CD4-positive, alpha-beta T cell treated with Interleukin-17A for 4 hours (primary cell): ENCODE measurements at places on chromosomes 13 and 19.
A peak's percentile ranks its signal among the peaks of the same experiment; 100 is the strongest.

DNA sequence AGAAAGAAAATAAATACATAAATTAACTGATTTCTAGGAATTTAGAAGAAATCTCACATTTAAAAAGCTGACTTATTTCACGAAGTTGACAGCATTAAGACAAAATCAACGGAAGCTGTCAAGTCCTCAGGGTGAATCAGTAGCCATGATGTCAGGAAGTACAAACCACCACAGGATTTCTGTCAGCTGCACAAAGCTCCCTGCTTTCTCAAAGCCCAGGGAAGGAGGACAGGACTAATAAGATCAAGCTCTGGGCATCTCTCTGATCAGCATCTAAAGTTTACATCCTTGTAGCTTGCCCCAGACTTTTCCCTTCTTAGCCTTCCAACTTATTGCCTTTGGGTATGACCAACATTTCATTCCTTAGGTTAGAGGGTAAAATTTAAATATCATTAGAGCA lies 9.4 kb downstream of the DCT start:
- no peak for DNase-seq

DNA sequence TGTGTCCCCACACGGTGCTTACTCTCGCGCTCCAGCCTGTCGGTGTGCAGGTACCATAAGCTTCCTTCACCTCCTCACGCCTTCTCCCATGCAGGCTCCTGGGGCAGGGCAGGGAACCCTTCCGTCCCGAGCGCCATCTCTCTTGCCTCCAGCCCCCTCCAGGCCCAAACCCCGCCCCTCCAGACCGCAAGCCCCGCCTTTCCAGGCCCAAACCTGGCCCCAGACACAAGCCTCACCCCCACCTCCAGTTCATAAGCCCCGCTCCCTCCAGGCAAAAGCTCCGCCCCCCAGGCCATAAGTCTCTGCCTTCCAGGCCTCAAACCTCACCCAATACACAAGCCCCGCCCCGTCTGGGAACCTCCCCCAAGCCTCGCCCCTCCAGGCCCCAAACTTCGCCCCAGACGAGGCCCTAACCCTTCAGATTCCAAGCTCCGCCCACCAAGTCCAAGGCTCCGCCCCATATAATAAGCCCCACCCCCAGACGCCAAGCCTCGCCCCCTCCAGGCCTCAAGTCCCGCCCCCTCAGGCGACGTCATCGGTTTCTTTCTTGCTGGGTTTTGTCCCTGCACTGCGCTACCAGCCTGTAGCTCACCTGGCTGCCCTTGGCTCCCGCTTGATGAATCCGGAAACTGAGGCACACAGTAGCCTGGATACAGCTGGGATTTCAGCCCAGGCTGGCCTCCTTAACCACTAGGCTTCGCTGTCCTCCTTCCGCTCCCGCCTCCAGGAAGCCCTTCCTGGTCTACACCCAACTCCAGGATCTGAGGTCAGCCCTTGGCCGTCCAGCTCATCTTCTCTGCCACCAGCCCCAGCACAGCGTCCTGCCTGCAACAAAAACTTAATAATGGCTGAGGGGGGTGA lies 16.1 kb downstream of the MKNK2 start:
- DNase-seq, result peak; percentile 53

DNA sequence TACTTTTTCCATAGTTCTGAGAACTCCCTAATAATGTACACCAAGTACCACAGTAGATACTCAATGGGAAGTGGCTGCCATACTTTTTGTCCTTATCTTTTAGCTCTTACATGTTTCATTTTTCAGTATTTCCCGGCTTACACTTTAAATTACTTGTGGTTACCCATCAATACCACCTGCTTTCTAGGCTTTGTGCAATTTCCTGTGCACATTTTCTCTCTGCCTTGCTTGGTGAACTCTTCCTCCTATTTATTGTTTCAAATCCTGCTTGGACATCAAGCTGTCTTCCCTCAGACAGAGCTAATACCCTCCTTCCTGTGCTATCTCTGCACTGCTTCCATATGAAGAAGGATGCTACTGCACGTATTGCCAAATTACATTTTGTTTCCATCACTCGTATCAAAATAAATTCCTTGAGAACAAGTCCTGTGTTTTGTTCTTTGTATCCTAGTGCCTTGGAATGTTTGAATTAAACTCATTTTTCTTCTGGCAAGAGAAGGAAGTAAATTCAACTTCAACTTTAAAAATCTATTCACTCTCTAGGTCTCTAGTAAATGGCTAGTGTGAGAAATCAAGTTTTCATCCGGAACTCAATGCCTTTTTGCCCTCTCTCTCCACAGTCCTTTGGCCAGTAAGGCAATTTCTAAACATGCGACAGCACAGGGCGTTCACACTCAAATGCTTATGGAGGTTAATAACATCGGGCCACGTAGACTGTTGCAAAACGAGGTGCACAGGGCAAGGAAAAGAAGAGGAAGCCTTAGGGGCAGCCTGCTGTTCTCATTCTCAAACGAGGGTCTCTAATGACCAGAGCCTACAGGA lies 5.6 kb downstream of the ZAR1L start:
- DNase-seq, result no peak

DNA sequence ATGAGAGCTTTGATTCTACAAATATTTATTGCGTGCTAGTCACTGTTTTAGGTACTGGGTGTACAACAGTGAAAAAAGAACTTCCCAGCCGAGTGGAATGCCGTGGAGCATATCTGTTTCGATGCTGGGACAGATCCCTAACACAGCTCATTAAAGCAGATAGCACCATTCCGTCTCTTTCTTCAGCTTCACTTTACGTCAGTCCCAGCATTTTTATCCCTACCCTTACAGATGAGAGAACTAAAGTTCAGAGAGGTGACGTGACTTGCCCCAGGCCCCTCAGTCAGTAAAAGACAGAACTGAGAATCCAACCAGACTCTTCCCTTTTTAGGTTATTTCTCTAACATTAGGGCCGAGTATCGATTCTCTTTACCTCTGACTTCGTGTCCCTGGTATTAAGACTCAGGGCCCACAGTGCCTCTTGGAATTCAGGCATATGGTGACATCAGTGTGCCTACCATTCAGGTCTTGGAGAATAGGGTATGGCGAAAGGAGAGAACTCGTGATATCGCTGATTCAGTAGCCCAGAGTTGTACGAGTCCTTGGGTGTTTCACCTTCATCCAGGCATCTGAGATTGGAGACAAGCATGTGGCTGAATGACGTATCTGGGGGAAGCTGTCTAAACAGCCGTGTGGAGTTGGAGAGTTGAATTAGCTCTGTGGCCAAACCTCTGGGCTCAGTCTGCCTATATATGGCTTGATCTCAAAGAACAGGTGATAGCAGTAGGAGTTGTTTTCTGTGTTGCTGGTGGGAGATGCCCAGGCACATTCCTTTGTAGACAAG lies 27.1 kb downstream of the ACTN4 start:
- DNase-seq, result no peak

- DNase-seq, result no peak
These were observed 1.2 kb downstream of the C19orf84 start for GRCh38 chr19:51389143-51389542.

DNA sequence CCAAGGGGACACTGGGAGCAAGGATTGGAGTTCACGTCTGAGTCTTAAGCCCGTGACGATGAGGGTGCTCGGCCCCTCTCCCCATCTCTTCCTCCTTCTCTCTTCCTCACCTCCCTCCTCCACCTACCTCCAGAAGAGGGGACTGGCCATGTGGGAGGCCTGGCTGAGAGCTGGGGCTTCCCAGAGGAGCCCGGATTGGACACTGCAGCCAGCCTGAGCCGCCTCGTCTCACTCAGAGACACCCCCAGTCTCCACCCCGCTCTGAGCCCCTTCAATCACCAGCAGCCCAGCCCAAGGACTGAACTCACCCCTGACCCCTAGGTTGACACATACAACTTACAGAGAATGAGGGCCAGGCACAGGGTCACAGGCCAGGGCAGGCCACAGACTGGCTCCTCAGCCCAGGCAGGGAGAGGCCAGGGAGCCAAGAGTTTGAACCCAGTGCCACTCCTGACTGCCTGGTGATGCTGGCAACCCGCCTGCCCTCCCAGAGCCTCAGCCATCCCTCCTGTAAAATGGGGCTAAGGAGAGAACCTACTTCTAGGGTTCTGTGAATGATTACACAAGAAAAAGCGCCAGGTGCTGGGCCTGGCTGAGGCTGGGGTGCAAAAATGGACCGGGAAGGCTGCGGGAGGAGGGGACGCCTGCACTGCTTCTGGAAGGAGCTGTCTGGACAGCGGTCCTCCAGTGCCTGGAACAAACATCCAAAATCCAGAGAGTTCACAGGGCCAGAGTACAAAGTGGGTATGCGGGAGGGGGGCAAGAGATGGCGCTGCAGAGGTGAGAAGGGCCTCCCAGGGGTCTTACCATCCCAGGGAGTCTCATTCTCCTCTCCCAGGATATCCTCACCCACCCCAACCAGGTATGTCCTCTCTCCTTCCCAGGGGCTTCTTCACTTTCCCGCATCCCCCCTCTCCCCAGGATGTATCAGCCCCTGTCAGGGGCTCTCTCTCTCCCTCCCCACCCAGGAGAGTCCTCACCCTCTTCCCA lies 1.1 kb downstream of the CD79A start:
- DNase-seq, result no peak

- DNase-seq, result no peak
These were observed 583 bp upstream of the ZNF480 start for GRCh38 chr19:52296400-52296772.

GRCh38 chr13:71033026-71033425 lies 834.0 kb downstream of the DACH1 start:
- DNase-seq, result no peak

GRCh38 chr13:20173116-20173746 lies 12.4 kb upstream of the GJA3 start:
- DNase-seq, result no peak

GRCh38 chr13:44932171-44932849 lies 57.0 kb downstream of the NUFIP1 start:
- DNase-seq, result no peak

DNA sequence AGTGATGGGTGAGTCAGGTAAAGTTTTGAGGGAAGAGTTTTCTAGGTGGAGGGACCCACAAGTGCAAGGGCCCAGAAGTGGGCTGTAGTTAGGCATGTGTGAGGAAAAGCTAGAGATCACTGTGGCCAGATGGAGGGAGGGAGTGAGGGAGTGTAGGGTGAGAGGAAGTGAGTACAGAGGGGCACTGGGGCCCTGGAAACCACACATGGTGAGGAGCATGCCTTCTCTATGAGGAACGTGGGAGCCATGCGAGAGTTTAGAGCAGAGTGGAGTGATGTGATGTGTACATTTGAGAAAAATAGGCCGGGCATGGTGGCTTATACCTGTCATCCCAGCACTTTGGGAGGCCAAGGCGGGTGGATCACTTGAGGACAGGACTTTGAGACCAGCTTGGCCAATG lies 14.7 kb upstream of the SHKBP1 start:
- no peak for DNase-seq

GRCh38 chr13:62482351-62482750 lies 1066.7 kb upstream of the PCDH20 start:
- no peak for DNase-seq

DNA sequence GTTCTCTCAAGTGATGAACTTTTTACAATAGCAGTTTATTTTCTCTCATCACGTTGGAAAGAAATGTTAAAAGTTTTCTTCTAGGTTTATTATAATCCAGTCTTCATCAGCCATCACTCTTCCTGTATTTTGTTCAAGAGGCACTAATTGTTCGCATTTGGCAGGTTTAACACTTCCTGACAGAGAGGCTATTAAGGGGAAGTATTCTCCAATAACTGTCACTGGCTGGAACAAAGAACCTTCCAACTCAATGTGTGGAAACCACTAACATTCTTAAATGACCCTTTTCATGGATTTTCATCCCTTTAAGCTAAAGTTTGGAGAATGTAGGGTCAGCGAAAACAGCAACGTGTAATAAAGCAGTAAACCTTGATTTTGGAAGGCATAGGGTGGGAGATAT lies 145.1 kb downstream of the PCCA start:
- no peak for DNase-seq

DNA sequence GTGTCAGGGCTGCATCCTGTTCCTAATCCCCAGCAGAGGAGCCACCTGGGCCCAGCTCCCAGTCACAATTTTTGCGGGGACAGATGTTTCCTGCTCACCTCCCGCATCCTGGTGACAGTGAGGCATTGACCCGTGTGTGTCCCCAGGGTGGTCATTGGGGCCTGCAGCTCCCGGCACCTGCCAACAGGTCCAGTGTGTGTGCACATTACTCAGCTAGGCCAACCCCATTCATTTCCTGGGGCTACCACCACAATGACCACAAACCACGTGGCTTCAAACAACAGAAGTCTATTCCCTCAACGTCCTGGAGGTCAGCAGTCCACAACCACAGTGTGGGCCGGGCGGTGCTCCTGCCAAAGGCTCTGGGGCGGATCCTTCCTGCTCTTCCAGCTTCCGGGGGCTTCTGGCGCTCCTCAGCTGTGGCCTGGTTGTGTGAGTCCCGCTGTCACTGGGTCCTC lies 11.9 kb upstream of the F2RL3 start:
- DNase-seq, result no peak

- DNase-seq, result no peak
These were observed at the start of gene SOX1 for GRCh38 chr13:112067116-112067741. Gene SOX1, plus strand, starts transcription at chr13:112067149. Its CDS starts 510 bp downstream, at chr13:112067659.

GRCh38 chr13:99072356-99072755 lies 94.5 kb upstream of the DOCK9 start:
- no peak for DNase-seq

DNA sequence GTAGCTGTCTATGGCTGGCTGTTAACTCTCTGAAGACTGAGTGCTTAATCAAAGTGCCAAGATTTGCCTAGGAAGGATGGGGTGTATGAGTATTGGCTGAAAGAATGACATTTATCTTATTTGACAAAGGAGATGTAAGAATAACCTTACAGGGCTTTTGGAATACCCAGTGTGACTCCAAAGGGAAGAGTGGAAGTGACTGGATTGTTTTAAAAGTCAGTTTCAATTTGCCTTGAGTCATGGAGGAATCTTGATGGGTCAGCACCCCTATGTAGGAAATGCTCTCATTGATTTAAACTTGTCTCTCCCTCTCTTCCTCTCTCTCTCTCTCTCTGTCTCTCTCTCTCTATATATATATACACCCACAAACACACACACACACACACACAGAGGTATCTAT lies 118.4 kb upstream of the CLDN10 start:
- no peak for DNase-seq

GRCh38 chr19:35689836-35690235 lies 14.5 kb upstream of the ZBTB32 start:
- no peak for DNase-seq

DNA sequence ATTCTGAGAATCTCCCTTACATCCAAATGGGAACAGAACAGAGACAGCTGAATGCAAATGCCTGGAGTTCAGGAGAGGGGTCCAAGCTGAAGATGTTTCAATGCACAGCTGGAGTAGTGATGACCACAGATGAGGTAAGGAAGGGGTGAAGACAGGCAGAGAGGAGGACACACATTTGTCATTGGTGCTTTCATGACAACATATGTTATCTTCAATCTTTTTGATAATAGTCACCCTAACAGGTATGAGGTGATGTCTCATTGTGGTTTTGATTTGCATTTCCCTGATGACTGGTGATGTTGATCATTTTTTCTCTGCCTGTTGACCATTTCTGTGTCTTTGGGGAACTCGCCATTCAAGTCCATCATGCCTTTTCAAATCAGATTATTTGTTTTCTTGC lies 19.2 kb downstream of the SIGLEC7 start:
- no peak for DNase-seq

GRCh38 chr19:55254625-55254977 lies 4.2 kb downstream of the PPP6R1 start:
- no peak for DNase-seq

GRCh38 chr19:14110650-14111049 lies 6.9 kb downstream of the PRKACA start:
- no peak for DNase-seq
